Karpas-422 (cell line): ENCODE measurements at places on chromosomes 16 and 17.

DNA sequence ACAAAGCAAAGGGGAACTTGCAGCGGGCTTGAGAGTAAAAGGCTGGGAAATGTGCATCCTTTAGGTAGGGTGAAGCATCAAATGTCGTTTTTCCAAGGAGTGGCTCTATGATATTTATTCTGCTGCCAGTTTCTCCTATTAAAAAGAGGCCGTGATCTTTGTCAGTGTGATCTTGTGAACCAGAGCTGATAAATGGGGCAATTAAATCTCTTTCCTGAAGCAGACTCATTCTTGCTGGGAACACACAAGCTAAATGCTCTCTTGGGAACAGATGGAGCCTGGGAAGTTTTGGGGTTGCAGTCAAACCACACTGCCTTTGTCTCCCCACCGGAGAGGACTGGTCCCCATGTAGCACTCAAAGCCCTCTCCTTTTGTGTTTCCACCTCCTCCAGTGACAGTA lies 408.9 kb downstream of the GRIN2A start:
- DNase-seq, result no peak

DNA sequence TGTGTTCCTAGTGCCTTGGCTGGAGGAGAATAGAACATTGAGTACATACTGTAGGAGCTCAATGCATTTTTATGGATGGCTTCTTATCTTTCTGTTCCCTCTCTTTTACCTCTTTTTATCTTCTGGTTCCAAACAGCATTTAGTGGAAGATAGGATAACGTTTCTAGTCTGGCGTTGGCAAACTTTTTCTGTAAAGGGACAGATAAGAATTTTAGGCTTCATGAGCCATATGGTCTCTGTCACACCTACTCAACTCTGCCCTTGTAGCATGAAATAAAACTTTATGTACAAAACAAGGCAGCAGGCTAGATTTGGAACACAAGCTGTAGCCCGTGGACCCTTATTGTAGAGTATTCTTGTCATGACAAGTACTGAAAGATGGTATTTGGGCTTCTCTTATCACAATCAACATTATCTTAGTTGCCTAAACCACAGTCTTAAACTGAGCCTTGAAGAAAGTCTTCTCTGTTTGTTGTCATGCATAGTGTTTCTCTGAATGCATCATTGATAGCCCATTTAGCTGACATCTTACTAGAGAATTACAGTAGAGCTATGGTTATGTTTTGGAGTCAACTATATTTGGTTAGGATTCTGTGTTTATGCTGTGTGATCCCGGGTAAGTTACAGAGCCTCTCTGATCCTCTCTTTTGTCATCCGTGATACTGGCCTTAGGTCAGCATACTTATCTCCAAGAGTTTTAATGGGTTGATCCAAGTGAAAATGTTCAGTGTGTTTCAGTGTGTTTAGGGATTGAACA lies 80.2 kb downstream of the HS3ST4 start:
- no peak for DNase-seq

GRCh38 chr17:33966410-33967059 lies 288.6 kb upstream of the CCL2 start:
- no peak for DNase-seq

GRCh38 chr17:42273474-42274252 lies 2.5 kb downstream of the STAT5B start:
- DNase-seq, result peak; percentile 43
